ENCODE measurements at places on chromosomes 2 and 18.

GRCh38 chr2:144412709-144413108 lies 107.2 kb downstream of the ZEB2 start:
- no peak for DNase-seq

DNA sequence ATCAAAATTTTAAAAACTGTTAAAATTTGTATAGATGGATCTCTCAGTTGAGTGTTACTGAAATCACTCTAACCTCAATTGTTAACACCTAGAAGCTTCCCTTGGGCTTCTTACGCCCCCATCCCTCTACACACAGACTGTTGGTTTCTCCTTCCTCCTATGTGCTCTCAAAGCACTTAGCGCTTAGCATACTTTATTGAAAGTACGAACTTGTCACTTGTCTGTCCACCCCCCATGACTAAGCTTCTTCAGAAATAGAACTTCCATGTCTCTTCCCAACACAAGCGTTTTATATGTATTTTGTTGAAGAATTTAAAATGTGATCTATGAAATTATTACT lies 441 bp downstream of the MPHOSPH10 start:
- DNase-seq = peak; percentile 10

- no peak for DNase-seq
Observed at GRCh38 chr18:23730857-23731256, 41.6 kb downstream of the LAMA3 start.

GRCh38 chr2:159356053-159356554 lies 69.6 kb upstream of the WDSUB1 start:
- DNase-seq = no peak

GRCh38 chr2:131094463-131095281 lies 1.4 kb upstream of the FAM168B start:
- DNase-seq = no peak

DNA sequence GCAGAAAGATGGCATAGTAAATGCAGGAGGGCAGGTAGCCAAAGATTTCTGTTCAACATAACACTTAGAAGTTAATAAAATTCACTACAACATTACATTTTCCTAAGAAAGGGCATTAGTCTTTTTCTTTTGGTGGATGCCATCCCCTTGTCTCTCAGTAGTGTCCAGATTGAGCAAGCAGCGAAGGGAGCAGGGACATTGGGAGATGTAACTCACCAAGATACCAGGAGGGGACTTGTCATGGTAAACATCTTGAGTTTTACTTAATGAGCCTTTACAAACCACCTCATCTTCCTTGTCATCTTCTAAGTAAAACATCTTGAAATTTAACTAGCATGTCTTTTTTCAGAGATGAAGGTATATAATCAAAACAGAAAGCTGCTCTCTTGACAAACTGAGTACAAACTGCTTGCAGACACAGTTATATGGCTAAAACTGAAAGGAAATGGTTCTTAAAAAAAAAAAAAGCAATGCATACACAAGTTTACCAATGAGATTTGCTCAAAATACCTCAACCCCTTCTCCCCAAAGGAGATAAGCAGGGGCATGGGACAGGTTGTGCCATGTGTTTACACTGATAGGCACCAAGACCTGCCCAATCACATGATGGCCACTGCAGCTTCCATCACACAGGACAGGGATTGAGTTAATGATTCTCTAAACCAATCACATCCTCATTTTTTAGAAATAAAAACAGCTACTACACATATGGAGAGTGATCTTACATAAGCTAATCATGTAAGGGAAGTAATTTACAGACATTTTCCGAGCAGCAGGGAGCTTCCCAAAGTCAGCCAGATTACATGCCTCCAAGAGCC lies 30.3 kb downstream of the LPIN2 start:
- DNase-seq = peak; percentile 8

DNA sequence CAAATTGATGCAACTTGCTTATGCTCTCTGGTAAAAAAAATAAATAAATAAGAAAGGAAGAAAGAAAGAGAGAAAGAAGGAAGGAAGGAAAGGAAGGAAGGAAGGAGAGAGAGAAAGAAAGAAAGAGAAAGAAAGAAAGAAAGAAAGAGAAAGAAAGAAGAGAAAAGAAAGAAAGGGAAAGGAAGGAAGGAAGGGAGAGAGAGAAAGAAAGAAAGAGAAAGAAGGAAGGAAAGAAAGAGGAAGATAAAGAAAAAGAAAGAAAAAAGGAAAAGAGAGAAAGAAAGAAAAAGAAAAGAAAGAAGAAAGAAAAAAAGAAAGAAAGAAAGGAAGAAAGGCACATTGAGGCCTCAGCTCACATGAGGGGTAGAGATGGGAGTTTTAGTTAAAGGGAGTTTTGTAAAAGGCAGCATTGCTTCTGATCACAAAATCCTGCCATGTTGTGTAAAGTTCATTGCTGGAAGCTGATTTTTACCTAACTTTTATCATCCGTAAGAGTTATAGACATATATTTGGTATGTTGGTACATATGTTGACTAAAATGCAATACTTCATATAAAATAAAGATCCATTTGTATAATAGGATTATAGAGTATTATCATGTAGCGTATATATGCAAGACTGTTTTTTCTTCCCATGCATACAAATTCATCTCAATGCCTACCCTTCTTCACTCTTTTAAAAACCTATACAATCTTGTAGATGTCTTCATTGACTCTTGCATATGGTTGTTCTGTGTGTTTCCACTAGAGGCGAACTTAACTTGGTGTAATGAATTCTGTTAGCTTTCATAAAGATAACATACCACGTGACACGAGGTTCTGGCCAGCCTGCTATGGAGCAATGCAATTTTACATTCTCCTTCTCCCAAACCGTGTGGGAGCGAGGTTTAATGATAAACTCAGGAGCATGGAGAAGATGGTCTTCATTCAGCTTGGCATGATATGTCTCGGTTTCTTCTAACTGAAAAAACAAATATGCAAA lies 32.8 kb downstream of the MYOM1 start:
- no peak for DNase-seq

- DNase-seq = peak; percentile 56
Observed at GRCh38 chr2:233129351-233129978, 69.3 kb downstream of the INPP5D start.

GRCh38 chr18:46097431-46097800 lies 680 bp downstream of the ATP5F1A start:
- DNase-seq = no peak

- peak; percentile 47 for DNase-seq
Observed at GRCh38 chr18:12606592-12607315, 51.2 kb downstream of the SPIRE1 start.

GRCh38 chr2:82139979-82140611 lies 1835.5 kb upstream of the LRRTM1 start:
- DNase-seq = no peak

DNA sequence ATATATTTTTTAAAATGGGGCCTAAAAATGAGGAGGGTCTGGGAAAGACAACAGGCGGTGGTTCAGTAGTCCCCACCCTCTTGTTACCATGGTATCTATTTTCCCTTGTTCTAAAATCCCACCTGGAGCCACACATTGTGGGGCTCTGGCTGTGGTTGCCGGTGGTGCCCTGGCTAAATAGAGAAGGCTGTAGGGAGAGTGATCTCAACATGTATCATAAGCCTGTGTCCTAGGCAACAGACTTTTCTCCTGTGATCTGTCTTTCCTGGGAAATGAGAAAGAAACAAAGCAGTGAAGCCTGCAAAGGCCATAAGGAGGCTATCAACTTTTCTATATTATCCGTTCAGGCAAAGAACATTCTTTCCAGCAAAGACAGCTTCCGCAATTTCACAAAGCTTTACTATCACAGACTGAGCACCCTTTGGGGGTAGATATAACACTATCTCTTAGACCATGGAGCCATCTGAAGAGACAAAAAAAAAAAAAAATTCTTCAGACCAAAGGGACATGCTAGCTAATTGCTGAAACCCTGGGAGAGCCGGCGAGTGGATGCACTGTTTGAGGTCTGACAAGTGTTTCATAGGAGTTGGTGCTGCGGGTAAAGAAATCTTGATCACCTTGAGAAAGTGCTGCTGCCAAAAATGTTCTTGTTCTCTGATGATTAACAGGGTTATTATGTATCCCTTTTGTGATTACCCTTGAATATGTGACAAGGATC lies 879.2 kb upstream of the DDX18 start:
- DNase-seq = no peak

DNA sequence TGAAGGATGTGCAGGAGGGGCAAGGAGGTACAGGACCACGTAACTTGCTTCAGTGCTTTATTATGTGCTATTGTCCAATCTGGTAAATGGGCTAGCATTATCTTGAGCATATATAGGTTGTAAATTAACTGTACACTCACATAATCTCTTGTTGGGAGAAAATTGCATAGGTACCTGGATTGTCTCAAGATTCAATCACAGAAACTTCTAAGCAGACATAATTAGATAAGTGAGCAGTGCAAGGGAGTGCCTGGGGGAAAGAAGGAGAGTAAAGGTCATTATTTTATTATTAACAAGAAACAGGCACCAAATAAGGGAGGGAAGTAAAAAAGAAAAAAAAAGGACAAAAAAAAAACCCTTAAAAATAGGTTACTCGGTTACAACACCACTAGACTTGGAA lies 186.2 kb downstream of the MBD5 start:
- no peak for DNase-seq

DNA sequence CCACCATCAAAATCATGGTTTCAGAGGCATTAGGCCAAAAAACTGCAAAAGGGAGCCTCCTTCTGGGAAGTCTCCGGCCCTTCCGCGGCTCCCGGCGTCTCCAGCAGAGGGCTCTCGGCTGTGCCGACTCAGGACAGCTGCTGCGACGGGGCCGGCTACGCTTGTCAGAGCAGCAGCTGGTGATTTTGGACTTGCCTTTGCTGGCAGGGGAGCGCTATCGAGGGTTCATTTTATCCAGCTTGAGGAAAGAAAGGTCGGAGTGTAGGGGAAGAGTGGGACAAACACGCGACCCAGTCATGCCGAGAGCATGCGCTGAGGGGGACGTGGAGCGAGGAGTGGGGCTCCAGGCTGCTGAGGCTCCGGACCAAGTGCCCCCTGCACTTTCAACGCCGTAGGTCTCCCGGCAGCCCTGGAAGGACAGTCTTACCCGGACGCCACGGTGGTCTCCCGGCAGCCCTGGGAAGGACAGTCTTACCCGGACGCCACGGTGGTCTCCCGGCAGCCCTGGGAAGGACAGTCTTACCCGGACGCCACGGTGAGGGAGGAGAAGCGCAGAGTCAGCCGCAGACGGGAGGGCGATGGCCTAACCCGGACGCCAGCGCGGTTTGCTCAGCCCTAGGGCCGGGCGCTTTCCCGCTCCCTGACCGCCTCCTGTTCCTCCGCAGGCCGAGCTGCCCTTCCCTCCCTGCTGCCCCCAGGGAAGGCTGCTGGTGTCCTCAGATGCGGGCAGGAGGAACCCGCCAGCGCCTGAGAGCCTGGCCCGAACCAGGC lies 21.7 kb downstream of the DDX18 start:
- peak; percentile 80 for DNase-seq

DNA sequence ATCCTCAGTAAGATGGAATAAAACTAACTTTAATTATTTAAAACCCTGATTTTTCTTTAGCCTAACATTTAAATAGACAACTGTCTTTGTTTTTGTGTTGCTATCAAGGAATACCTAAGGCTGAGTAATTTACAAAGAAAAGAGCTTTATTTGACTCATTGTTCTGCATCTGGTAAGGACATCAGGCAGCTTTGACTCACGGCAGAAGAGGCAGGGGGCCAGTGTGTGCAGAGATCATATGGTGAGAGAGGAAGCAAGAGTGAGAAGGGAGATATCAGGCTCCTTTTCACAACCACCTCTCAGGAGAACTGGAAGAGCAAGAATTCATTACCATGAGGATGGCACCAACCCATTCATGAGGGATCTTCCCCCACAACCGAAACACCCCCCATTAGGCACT lies 64.6 kb upstream of the TFPI start:
- no peak for DNase-seq

DNA sequence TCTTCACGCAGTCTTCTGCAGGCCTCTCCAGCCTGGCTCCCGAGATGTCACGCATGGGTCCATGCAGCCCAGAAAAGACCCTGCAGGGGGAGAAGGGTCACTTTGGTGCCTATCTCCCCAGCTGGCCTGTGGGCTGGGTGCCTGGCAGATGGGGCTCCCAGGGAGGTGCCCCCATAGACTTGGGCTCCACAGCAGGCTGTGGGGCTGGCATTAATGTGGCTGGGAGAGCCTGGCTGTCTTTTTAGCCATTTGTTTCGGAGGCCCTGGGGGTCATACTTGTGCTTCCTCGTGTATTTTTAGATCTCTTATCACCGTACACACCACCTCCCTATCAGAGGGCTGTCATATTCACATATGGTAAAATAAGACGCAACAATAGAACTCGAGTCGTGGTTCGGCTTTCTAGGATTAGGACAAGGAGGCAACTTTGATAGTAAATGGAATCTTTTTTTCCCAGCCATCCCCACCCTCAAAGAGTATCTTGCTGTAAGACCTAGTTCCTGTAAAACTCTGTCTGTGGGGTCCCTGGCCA lies 74.5 kb downstream of the LRRFIP1 start:
- DNase-seq = no peak

DNA sequence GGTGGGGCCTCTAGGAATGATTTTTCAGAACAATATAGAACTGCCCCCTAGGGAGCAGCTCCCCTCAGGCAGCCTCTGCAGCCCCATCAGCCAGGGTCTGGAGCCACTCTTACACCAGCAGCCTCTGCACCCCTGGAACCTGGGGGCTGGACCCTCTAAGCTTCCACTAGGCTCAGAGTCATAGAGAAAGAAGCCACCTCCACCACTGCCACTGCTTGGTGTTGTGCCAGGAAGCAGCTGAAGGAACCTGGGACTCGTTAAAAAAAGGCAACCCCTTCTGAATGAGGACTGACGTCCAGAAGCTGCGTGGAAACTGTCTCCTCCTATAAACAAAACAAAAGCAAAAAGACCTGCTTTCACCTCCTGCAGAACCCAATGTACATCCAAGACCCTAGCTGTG lies 98.1 kb upstream of the HS6ST1 start:
- DNase-seq = no peak

DNA sequence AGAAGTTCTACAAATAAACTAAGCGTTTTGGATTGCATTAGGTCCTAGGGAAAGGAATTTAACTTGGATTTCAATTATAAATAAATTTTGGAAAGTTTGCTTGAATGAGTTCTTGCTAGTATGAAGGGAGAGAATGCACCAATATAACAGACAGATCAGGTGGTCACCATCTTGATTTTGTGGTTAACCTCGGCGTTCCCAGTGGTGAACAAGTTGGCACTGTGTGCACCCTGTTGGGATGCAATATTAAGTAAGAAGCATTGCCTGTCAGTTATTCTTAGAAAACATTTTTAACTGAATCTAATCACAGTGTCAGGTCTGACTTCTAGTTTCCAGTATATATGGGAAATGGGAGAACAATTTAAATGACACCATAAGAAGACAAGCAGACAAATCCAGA lies 673.4 kb downstream of the SLC4A3 start:
- peak; percentile 42 for DNase-seq

DNA sequence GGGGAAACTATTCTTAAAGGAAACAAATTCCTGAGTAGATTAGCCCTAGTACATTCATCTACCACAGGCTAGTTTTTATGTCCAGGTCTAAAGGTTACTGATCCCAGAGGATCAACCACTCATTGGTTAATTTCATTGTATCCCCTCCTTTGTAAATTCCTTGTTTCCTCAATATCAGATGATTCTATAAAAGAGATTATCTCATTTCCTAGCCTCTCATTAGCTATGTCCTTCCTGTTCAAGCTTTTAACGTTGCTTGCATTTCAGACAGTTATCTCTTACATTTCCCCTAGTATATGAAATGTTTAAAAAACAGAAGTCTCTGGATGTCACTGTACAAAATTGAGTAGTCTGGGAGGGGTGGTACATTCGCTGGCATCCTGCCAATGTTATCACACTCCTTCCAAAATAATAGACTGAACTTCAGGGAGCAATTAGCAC lies 24.2 kb upstream of the ARMC9 start:
- no peak for DNase-seq

GRCh38 chr2:55102056-55102812 lies 52.0 kb upstream of the RTN4 start:
- no peak for DNase-seq
